NAMALWA (cell line): ENCODE measurements at places on chromosomes 6 and 20.

DNA sequence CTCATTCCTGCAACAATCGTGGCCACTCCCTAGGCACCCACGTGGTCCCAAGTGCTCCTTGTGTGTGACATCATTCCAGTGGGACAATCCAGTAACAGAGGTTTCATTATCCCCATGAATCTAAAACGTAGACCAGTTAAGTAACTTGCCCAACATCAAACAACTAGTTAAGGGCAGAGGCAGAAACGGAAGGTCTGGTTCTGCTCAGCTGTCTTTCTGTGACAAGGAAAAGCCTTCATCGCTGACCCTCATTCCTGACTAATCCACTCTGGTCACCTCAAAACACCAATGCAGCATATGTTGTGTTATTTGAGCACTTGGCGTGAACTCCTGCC is 261.4 kb upstream of the JARID2 start:
- no peak for DNase-seq

DNA sequence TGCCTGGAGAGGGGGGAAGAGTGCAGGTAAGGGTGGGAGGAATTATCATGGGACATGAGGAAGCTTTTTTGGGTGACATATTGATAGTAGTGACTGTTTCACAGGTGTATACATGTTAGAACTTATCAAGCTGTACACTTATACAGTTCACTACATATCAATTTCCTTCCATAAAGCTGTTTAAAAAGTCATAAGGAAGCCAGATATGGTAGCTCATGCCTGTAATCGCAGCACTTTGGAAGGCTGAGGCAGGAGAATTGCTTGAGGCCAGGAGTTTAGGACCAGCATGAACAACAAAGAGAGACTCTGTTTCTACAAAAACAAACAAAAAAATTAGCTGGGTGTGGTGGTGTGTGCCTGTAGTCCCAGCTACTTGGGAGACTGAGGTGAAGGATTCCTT is 21.7 kb downstream of the ZSCAN12 start:
- DNase-seq: no peak

DNA sequence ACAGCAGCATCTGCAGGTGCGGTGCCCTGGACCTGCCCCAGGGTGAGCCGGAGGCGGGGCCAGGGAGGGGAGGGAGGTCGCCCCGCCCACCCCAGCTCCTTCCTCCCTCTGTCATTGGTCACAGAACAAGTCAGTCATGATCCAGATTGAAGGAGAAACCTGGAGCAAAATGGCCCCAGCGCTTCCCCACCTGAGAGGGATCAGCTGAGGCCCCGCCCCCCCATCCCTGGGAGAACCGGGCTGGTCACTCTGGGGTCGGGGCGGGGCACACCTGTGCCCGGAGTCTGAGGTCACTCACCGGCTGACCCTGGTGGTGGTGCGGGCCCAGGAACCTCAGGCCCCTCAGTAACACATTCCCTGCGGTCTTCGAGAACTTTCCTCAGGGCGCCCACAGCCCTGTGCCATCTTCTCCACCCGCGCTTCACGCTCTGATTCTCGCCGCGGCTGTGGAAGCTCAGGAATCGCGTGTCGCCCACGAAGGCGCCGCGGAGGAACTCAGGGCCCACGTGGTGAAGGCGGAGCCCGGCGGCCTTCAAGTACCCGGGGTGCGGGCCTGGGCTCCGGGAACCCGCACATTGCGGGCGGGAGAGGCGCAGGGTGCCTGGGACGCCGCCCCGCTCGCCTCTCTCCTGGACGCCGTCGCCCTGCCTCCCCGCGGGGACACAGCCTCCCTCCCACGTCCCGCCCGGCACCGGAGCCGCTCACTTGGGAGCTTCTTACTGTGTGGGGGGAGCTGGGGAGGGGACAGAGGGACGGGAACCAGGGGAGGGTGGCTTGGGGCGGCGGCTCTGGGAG is 36.4 kb upstream of the HLA-C start:
- DNase-seq: peak; percentile 8

- no peak for DNase-seq
Observed at GRCh38 chr20:14720251-14720650, 382.8 kb upstream of the FLRT3 start.
